ENCODE measurements at places on chromosomes 5 and 9.

DNA sequence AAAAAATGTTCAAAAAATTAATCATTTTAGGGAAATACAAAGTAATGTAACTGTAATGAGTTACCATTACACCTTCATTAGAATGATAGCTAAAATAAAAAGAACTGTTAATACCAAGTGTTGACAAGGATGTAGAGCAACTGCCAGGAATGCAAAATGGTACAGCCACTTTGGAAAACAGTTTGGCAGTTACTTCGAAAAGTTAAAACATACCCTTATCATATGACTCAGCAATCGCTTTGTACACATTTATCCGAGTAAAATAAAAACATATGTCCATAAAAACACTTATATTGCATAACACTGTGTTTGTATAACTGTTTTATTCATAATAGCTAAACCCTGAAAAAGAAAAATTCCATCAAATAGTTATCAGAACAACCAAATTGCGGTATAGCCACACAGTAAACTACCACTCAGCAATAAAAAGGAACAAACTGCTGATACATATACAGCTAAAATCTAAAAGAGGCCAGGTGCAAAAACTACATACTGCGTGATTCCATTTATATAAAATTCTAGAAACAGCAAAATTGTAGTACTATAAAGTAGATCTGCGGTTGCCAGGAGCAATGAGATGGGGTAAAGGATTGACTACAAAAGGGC, 61.7 kb downstream of the RFX3 start:
- DNase-seq: no peak

GRCh38 chr5:14908172-14908571, 36.6 kb upstream of the ANKH start:
- peak; percentile 20 for DNase-seq

DNA sequence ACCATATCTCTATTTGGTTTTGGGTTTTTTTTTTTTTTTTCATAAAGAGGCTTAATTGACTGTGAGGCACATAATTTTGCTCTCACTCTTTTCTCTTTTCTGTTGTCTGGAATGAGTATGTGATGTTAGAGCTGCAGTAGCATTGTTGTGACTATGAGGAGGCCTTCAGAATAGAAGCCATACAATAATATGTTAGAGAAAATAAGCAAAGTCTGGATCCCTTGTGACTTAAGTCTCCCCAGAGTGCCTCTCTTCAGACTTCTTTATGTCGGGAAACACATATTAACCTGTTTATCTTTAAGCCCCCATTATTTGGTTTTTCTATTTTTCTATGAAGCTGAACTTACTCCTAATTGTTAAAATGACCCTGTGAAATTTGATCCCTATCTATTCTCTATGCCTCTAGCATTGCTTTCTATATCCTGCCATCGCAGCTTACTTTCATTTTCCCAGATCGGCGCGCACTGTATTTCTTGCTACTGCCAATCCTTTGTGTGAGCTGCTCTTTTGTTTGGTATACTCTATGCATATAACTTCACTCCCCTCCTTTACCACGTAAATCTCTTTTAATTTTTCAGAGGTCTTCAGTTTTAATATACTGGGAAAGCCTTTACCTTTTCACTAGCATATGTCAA, 372.5 kb upstream of the KCNN2 start:
- DNase-seq: no peak

DNA sequence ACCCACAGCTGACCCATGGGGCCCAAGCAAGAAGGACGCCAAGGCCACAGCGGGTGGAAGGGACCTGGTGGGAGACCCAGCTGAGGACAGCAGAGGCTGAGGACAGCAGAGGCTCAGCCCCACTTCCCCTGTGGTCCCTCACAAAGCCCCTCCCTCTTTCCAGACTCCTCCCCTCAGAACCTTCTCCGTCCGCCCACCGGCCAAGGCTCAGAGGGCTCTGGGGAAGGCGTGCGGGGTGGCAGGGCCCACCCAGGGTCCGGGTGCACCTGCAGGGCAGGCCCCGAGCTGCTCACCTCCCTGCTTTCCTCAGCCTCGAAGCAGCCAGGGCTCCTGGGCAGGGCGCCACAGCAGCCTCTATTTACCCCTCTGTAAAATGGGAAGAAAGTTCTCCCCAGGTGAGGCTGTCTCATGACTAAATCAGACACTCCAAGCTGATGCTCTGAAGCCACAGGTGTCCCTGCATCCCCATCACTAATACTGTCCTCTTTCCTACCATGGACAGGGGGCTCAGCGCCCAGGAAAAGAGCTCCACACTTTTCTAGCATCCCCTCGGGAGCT, 137.9 kb upstream of the PPP1R26 start:
- DNase-seq: no peak

- peak; percentile 40 for DNase-seq
These were observed 21.1 kb downstream of the IRF1 start for GRCh38 chr5:132469380-132470009.

DNA sequence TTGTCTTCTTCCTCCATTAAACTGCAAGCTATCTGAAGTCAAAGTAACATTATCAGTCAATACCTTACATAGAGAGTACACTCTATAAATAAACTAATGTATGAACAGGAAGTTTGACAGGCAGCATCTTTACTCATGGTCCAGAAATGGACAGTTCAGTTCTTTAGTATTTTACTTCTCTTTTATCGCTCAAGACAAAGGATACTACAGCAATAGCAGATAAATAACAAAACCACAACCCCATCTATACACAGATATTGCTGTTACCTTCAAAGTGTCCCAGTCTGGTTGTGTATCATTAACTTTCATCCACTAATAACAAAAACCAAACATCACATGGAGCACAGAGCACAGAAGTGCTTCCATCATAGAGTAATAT, 46.4 kb downstream of the SEMA5A start:
- no peak for DNase-seq

Measured in myocyte (in vitro differentiated cells).